Stimulated activated CD8-positive, alpha-beta memory T cell treated with anti-CD3 and anti-CD28 coated beads, Interleukin-7, amount 100 ng/mL, for 1 hour (primary cell): ENCODE measurements at places on chromosomes 7 and 10.
A peak's percentile ranks its signal among the peaks of the same experiment; 100 is the strongest.

- DNase-seq, result no peak
Measured at GRCh38 chr10:44300666-44301649, 83.9 kb downstream of the CXCL12 start.

GRCh38 chr7:40015790-40016296 is 65.8 kb downstream of the CDK13 start:
- DNase-seq, result no peak

DNA sequence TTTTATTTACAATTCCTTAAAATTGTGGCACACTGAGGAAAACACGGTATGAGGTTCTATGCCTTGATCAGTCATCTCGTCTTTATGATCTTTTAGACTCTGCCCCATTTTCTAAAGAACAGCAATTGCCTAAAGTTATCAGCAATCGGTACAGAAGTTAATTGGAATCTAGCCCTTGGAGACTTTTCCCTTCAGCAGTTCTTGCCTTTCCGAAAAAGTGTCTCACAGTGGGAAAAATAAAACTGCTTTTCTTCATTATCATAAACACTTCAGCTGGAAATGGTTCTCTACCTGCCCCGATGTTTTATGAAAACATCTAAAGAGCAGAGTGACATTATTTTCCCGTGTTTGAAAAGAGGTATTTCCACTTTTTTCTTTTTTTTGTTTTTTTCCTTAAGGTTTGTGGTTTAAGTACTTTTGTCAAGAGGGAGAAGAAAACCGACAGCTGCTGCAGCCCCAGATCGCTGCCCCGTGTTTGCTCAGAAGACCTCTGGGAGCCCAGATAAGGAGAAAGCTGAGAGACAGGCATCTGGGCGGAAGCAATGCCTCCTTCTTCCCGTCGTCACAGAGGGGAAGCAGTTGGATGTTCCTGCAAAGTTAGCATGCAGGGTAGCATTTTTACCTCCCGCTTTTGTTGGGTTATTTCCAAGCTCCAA is 149.7 kb downstream of the FRMD4A start:
- no peak for DNase-seq

DNA sequence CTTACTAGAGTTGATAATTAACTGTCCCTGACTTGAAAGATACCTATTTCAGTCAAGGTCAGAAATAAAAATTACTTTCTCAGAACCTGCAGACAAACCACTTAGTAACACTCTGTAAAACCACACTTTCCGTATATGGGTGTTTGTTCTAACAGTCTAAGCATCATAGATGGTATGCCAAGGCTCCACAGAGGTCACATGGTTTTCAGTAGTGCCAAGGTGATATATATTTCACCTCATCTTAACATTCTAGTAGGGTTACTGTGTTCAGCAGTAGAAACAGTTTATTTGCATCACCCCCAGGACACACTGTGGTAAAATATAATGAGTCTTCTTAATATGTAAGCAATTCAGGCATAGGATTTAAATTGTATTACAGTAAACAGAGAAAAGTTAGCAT is 61.5 kb downstream of the KCND2 start:
- DNase-seq, result no peak

DNA sequence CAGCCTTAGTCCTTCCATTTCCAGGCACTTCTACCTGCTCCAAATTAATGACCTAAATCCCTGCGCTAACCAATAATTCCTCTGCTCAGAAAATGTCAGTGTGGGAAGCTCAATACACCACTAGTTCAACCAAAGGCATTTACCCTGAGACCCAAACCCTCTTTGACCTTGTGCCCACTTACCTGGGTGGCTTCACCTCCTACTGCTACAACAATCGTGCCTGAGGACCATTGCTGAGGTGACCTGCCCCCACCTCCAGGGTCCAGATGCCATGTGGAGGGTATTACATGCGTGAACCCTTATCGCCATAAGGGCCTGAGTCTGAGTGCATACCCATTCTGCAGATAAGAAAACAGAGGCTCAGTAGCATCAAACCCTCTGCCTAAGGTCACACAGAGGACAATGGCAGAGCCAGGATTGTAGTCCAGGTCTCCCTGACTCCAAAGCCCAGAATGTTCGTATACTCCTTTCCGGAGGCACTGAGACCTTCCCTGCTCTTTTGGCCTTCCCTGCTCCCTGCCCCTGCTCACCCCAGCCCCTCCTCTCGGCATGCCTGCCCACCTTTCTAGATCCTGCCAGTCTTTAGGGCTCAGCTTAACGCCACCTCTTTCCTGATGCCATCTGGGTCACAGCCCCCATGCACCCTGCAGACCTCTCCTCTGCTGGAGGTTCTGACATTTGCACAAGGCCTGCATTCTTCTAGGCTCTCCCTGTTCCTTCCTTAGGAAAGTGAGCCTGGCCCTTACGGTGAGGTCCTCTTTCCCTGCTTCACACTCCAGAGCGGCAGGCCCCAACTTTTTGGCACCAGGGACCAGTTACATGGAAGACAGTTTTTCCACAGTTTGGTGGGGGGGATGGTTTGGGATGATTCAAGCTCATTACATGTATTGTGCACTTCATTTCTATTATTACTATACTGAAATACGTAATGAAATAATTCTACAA is 94.9 kb downstream of the CHST15 start:
- no peak for DNase-seq

- DNase-seq, result no peak
Measured at GRCh38 chr10:97505152-97505551, 6.4 kb downstream of the UBTD1 start.

- no peak for DNase-seq
Measured at GRCh38 chr7:142006577-142006976, 10.9 kb downstream of the MGAM start.

- no peak for DNase-seq
Measured at GRCh38 chr7:84469034-84469433, 274.4 kb upstream of the SEMA3A start.

DNA sequence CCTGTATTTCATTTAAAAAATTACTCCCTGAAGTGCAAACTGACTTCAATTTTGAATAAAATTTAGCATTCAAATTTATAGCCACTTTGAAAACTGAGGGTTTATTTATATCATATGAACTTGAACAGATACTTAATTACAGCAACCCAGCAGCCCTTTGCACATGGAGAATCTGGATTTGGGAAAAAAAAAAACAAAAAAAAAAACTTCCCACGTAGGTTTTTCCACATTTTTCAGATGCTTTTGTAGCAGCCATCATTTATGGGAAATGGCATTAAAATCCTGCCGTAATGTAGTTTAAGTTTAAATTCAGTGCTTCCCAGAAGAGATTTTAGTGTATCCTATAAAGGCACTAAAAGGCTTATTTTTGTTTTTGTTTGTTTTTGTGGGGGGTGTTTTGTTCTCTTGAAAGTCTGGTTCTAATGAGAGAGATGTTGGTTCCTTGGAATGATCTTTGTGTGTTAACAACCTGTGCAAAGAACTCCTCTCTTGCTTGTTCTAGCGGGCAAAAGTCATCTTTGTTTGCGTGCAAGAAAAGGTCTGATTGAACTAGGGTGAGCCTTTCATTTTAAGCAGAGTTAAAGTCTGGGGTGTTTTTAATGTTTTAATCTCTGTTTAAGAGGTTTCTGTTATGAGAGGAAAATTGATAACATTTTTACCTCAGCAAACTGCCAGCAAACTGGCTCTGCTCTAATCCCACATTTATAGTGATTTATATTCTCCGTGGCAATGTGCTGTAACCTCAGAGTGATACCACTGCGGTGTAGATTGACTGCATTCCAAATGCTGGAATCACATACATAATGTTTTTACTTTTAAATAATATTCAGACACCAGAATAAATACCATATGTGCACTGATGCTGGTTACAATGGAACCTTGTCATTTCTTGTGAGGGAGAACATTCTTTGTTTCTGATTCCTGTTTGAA is 105.5 kb downstream of the WNT2 start:
- DNase-seq, result no peak

GRCh38 chr7:25559581-25560367 is 331.5 kb upstream of the NPVF start:
- DNase-seq, result no peak

DNA sequence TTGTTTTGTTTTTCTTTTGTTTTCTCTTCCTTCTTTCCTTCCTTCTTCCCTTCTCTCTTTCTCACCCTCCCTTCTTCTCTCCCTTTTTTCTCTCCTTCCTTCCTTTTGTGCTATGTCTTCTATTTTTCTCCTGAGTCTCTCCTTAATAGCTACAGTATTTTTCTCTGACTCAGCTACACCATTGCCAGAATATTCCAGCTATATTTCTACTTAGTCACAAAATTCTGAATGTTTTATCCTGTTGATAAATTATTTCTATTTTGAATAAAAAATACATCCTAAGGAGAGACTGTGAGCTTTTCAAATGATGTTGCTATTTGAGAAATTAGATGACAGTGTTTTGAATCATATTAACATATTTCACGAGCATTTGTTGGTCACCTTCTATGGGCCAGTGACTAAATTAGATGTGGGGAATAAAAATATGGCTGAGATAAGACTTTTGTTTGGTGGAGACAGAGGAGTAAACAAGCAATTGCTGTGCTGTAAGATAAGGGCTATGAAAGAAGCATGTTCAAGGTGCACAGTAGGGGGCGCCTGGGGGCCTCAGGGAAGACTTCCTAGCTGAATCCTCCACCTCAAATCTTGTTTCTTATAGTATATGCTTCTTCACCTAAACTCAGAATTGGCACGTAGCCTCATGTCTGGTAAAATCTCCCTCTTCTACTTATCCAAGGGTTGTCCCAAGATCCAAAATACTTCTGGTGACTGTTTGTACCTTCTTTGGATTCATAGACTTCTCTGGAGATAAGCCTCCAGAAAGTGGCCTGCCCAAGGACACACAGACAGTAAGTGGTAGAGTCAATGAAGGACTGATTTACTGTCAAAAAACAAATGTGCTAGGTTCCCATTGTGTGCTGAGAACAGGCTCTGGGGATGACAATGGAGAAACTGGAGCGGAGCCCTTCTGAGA is 115.5 kb upstream of the CREB5 start:
- peak; percentile 11 for DNase-seq

- no peak for DNase-seq
Measured at GRCh38 chr7:35467456-35467978, 213.6 kb upstream of the TBX20 start.

DNA sequence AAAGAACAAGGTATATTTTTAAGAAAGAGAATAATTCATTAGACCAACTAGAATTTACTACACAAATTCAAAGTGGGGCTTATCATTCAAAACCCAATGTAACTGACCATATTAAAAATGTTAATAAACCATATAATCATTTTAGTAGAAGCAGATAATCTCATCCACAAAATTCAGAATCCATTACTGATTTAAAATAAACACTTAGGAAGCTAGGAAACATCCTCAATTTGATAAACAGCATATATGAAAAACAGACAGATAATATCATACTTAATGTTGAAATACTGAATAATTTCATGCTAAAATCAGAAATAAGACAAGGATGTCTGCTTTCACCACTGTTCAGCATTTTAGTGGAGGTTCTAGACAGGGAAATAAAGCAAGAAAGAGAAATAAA is 902.8 kb upstream of the PHF14 start:
- DNase-seq, result no peak

- no peak for DNase-seq
Measured at GRCh38 chr10:46525177-46525823, 31.2 kb downstream of the GPRIN2 start.

DNA sequence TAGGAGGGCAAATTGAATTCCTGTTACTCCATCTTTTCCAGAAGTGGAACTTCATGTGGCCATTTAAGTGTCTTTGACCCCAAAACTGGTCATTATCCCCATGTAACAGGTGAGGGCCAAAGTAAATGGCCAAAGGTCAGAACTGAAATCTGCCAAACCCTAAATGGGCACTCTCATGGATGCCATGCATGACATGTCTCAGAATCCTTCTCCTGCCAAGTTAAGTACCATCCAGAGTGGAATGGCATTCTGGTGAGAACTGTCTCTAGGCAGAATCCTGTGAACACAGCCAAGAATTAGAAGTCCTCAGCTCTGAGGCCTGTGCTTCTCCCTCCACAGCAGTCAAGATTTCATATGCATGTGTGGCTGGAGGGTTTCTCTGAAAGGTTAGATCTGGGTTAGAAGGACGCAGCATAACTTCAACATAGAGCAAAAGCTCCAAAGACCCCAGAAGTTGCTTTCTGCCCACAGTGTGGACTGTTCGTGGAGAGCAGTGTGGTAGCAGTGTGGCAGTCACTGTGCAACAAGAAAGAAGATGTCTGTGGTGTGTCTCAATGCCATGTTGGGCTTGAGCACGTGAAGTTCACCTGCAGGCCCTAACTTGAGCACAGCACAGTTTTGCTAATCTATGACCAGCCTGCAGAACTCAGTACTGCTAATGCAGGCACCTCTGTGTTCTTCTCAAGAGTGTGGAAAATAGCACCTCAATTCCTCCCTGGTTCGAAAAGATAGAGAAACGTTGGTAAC is 121.3 kb downstream of the ADCY1 start:
- DNase-seq, result no peak

GRCh38 chr7:128743112-128743772 is 4.1 kb downstream of the CALU start:
- DNase-seq, result no peak

- no peak for DNase-seq
Measured at GRCh38 chr7:5408777-5409176, 14.9 kb downstream of the TNRC18 start.

DNA sequence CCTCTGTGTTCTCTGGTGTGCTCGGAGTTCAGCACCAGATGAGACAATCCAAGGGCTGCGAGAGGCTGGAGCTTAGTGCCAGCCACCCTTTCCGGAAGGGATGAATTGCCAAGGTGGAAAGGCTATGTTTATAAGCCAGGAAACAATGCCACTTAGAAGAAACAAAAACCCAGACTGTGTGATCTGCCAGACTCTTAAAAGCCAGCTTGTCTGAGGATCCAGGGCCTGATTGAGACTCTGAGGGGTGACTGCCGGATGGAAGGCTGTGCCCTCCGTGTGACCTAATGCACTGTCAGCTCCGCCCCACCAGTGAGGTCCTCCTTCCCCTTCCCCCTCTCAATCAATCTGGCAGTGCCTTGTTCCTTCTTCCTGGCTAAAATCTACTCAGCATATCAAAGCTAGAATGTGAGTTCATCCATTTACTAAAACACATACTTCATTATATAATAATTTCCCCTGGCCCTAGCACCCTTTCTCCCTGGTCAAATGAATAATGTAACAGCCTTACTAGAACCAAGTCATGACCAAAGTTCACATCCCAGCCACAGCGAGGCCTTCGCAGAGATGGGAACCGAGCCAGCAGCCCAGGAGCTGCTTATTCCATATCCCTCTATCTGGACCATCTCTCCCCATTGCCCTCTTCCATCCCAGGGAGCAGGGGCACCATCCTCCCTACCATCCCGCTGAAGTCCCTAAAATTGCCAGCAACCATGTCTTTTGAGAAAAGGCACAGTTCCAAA is 25.5 kb downstream of the FAM107B start:
- no peak for DNase-seq

GRCh38 chr7:43769791-43770465 is 11.4 kb downstream of the BLVRA start:
- no peak for DNase-seq
